ENCODE measurements at places on chromosomes 4 and X.

- no peak for DNase-seq
Measured at GRCh38 chrX:2823795-2824386, 4.8 kb upstream of the GYG2 start.

DNA sequence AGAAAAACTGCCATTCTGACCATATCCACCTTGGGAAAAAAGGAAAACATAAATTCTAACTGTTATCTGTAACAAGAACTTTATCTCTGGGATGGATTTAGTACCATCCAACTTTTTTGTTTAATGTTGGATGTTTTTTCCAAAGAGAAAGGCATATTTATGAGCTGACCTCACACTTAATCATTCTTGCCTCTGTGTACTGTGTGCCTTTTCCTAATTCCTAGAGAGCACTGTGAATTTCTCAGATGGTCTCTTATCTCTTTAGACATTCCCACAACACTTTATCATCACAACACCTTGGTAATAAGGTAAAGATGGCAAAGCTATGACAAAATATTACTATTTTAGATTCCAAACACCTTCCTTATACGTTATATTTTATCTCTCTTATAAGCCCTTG, 126.2 kb downstream of the COL4A6 start:
- DNase-seq = no peak

DNA sequence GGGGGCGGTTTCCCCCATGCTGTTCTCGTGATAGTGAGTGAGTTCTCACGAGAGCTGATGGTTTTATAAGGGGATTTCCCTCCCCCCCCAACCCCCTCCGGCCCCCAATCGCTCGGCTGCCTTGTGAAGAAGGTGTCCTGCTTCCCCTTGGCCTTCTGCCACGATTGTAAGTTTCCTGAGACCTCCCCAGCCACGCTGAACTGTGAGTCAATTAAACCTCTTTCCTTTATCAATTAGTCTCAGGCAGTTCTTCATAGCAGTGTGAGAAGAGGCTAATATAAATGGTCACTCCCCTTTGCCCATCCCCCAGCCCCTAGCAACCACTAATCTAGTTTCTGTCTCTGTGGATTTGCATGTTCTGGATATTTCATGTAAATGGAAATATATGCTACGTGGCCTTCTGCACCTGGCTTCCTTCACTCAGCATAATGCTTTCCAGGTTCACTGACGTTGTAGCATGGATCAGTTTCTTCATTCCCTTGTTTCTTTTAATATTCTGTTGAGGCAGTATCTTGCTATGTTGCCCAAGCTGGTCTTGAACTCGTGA, 16.4 kb downstream of the GPR143 start:
- no peak for DNase-seq

DNA sequence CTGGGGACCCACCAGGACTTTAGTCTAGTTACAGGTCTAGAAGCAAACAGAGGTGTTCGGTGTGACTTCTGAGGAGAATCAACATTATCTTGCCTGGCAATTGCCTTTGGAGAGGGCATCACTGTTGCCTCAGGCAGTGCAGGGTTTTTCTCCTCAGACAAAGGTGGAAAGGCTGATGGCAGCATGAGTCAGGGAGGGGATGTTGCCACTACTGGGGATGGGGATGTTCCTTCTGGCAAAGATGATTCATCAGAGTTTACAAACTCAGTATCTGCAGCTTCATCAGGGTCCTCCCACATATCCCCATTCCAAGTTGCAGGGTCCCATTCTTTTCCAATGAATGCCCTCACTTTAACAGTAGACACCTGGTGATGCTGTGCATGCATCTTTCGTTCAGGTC, 91.3 kb upstream of the GALNTL6 start:
- no peak for DNase-seq

DNA sequence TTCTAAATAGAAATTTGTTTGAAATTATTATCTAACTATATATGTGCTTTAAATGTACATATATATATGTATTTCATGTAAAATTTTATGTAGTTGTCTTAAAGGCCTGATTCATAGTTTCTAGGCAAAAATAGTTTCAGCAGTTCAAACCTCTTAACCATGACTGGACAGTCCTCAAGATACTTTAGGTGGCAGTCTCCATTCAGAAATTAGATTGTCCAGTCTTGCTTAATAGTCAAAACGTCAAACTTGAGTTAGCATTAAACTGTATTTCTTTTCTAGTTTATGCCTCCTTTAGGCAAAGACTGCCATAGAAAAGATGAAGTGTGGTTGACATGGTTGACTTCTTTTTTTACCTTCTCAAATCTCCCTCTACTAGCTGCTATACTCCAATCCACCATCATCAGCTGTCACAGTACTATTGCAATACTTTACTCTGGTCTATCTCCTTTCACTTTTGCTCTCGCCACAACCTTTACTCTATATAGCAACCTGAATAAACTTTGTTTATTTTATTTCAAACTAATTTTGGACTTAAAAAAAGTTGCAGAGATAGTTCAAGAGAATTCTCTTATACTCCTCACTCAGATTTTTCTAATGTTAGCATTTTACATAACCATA, 395.6 kb upstream of the DIPK2B start:
- no peak for DNase-seq

GRCh38 chrX:68203211-68203610, 230.1 kb downstream of the OPHN1 start:
- no peak for DNase-seq

DNA sequence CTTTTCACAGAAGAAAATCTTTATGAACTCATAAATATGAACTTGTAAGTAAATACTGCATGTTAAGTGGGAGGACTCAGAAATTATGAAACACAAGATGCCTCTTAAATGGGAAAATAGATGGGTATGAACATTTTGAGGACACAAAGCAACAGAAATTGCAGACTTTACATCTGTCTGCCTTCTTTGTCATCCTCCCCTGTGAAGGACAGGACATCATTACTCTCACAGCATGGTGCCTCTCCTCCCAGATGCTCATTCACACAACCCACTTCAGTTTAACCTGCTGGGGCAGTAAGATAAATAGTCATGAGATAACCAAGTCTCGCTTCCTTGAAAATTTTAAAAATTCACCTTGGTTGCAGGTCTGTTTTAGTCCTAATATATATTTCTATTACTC, 144.5 kb downstream of the APBB2 start:
- no peak for DNase-seq

- no peak for DNase-seq
Measured at GRCh38 chr4:3484057-3484973, 21.2 kb downstream of the DOK7 start.

GRCh38 chr4:100799761-100800539, 282.1 kb upstream of the EMCN start:
- no peak for DNase-seq

DNA sequence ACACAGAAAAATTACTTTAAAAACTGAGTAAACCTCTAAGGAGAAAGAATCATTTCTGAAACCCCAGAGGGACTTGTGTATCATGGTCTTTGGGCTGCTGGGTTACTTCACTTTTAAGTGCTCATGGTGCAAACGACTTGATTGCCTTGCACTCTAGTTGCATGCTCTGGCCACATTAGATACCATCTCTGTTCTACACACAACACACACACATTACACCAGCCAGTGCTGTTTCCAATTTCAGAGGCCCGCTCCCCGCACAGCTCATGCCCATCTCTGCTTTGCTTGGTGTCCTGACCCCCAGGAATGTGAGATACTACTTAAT, 2.1 kb downstream of the PPP3CA start:
- DNase-seq = no peak

GRCh38 chrX:78944351-78944750, 840 bp upstream of the P2RY10 start:
- no peak for DNase-seq

GRCh38 chr4:138804711-138805110, 210.9 kb upstream of the NOCT start:
- no peak for DNase-seq

DNA sequence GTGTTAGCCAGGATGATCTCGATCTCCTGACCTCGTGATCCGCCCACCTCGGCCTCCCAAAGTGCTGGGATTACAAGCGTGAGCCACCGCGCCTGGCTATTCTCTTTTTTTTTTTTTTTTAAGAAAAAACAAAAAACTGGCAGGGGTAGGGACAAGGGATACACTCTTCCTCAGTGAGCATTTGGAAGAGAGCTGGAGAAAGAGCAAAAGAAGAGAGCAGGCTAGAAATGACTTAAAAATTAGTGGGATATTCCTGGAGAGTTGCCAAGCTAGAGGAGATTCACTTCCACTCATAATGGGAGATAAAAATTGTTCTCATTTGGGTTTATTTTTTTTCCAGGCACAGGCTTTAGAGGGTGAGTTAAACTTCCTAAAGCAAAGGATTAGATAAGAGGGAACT, 140.0 kb upstream of the SCML1 start:
- no peak for DNase-seq

- no peak for DNase-seq
Measured at GRCh38 chrX:154855256-154855655, 20.8 kb upstream of the SMIM9 start.

DNA sequence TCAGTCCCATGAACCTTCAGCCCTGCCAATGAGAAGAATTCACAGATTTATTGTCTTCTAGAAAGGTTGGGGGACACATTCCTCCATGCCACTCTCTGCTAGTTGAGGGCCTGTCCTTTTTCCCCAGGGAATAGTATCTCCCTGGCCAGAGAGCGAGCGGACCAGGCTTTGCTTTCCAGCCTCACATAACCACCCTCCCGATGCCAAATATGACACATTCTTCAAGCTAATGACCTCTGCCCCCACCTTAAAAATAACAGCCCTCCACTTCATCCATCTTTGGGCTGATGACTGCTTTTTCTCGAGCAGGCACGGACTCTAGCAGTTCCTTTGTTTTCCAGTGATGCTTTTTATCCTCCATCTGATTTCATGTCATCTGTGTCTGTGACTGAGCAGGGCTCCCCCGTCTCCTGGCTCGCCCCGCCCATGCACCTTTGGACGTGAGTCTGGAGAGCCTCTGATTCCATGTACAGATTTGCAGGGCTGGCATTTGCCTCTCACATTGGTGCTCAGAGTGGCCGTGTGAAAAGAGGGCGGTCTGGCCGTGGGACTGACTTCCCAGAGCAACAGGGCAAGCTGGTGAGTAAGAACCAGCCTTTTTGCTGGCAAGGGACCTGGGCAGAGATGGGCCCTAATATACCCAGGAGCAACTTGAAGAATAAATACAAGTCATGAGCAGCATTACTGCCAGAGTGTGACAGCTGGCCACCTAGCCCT, 279.8 kb downstream of the BCOR start:
- DNase-seq = no peak

DNA sequence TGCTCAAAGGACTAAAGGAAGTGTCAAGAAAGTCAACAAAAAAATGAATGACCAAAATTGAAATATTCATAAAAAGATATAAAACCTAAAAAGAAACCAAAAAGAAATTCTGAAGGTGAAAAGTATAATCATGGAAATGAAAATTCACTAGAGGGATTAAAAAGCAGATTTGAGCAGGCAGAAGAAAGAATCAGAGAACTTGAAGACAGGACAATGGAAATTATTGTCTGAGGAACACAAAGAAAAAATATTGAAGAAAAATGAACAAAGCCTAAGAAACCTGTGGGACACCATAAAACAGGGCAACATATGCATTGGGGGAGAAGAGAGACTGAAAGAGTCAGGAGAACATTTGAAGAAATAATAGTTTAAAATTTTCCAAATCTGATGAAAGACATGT, 9.9 kb upstream of the SPON2 start:
- DNase-seq = no peak

DNA sequence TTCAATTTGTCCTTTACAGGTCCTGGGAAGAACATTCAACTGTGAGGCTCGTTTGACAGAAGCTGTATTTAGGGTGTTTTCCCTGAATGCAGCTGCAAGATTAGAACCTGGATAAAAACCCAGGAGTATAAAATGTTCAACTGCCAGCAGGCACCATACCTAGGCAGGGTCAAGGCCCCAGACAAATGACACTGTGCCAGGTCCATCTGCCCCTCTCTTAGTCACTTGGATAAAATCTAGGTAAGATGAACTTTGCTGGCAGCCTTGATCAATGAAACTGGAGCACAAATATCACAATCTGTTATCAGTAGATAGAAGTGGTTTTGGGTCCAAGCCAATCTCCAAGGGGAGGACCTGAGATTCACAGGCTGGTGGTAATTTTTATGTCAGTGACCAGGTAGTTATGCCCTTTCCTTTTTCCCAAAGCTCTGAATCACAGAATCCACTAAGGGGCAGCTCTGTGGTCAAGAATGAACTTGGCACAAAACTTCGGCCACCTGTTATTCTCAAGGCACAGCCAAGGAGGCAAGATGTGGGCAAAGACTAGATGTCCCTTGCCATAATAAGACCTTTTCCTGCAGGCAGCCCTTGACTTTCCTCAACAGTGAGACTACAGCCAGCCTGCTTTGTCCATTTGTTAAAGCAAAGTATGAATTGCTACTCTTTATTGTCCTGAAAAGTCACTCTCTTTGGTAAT, 501.0 kb downstream of the PPARGC1A start:
- no peak for DNase-seq

DNA sequence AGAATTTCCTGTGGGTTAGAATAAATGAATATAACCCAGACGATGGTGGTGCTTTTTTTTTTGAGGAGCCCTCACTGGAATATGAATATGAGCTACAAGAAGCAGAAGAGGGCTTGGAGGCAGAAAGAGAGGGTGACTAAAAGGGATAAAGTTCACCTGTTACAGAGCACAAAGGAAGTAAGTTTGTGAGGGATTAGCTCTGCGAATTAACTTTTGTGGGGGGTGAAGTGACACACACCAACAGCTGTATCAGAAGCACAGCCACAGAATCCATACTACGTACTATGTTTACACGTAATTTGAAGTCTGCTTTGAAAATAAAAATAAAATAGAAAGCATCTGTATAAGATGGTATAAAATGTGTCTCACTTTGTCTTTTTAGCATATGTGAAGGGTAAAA, 963.6 kb upstream of the DIAPH2 start:
- no peak for DNase-seq
